Effector memory CD8-positive, alpha-beta T cell (primary cell): ENCODE measurements at places on chromosomes 4 and X.
A peak's percentile ranks its signal among the peaks of the same experiment; 100 is the strongest.

DNA sequence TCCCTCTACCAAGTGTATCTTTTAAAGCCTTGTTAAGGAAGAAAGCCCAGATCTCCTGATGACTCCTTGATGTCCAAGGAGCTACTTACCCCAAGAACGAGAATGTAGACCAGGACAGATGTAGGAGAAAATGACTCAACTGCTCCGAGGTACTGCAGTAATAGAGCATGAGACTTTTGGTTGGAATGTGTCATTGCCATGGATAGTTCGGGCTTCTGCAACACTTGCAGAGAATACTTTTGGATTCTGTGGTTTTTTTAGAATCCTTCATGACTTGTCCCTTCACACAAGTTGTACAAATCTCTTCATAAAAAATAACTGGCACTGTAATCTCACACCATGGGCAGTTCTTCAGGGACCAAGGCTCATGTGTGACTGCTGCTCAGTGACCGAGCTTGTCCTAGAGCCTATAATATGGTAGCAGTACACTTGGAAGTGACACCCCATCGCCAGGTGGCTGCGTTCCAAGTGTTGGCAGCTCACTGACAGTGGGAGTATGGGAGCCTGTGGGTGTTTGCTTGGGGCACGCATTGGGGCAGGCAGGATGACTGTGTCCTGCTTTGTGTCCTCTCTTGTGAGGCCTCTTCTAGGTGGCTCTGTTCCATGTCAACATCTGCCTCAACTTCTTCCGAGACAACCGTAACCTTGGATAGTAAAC is 87.9 kb upstream of the WDR1 start:
- no peak for DNase-seq

DNA sequence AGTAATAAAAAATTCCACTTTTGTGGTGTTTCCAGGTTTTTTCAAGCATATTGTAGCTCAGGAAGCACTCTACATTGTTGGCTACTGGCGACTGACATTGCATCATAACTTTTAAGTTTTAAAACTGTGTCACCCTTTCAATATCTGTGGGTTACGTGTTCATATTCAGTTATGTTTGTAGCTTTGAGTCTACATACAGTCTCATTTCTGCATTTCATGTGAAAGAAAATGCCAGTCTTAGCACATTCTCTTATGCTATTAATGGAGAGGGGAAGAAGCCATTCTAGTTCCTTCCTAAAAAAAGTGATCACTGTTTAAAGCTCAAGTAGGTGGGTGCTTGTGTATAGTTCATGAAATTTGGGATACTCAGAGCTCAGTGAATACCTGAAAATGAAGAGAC is 38.1 kb downstream of the DIAPH2 start:
- DNase-seq, result no peak

DNA sequence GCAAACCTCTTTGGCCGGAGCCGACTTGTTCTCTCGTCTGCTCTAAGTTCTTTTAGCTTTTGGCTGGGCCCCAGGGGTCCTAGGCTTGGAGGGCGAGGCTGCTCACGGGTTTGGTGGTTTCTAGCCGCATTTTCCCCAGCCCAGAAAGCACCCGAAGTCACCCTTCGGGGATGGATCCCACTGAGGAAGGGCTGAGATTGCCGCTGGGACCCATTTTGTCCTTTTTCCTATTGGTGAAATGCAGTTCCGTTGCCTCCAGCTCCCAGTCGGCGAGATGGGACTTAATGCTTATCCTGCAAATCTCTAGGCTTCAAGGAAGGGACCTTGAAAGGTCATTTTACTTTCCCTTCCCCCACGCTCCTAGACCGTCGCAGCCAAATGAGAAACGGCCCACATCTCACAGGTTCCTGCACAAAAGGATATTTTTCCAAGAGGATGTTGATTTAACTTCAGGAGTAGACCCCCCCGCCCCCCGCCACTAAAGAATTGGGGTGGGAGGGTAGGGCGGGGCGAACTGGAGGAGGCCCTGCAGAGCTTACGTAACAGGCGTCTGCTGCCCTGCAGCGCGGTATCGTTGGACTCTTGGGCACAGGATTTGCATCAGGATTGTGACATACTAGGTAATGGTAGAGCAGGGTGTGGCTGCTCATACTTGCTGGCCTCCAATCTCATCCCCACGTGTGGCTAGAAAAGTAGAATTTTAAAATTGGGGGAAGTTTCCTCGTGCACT is 564 bp downstream of the PGK1 start:
- no peak for DNase-seq

GRCh38 chr4:123841447-123842121 is 445.0 kb downstream of the SPRY1 start:
- DNase-seq, result no peak

DNA sequence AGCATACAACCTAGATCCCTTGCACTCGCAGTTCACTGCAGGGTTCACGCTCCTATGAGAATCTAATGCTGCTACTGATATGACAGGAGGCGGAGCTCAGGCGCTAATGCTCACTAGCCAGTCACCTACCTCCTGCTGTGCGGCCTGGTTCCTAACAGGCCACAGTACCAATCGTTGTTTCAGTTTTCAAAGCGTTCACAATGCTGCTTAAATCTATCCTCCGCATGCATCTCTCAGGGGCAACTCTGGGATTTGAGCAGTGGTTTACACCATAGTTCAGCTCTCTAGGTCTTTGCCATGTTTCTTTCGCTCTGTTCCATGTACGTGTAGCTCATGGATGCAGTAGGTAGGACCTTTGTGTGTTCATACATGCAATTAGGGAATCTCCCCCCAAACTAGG is 47.2 kb downstream of the CLOCK start:
- no peak for DNase-seq

GRCh38 chr4:170227928-170228327 is 138.2 kb upstream of the AADAT start:
- DNase-seq, result no peak

- DNase-seq, result no peak
These were observed 1133.5 kb downstream of the FAT4 start for GRCh38 chr4:126448086-126448845.

GRCh38 chrX:75746891-75747639 is 38.0 kb downstream of the MAGEE2 start:
- DNase-seq, result peak; percentile 4

GRCh38 chr4:119526786-119527550 is 101.6 kb downstream of the PDE5A start:
- DNase-seq, result no peak

GRCh38 chrX:109728173-109728535 is 4.9 kb downstream of the ACSL4 start:
- no peak for DNase-seq

- no peak for DNase-seq
These were observed 7.6 kb downstream of the KLF3 start for GRCh38 chr4:38671592-38671940.

GRCh38 chr4:40722576-40723161 is 27.1 kb upstream of the NSUN7 start:
- no peak for DNase-seq

- DNase-seq, result no peak
These were observed 2.2 kb downstream of the AKAP17A start for GRCh38 chrX:1593286-1594271.

DNA sequence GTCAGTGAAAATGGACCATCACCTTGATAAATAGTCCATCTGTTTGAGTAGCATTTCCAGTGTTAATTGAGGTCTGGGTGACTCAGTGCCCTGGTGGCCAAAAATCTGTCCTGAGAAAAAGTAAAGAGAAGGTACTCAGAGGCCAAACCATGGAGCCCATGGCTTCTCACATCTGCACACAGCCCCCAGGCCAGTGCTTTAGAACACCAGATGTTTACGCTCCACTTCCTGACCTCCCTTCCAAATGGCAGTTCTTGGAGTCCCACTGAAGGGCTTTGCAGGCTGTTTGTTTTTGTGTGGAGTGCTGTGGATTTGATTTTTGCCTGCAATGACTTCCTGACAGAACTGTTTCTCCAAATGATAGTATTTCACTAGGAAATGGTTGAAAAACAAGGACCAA is 60.2 kb upstream of the GPC4 start:
- no peak for DNase-seq

GRCh38 chr4:153223427-153223801 is 19.2 kb downstream of the TRIM2 start:
- DNase-seq, result no peak

DNA sequence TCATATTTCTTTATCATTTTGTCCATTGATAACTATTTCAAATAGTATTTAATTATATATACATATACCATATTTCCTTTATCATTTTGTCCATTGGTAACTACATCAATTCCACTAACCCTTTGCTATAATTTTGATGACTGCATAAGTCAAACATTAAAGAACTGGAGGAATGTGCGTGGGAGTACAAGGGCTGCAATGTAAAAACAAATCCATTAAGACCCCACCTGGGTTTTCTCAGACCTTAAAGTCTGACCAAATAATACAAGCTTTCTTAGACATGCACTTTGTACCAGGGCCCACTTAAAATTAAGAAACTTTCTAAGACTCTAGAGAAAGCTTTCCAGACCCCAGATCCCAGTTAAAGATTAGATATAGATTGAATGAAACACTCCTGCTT is 1622.4 kb upstream of the PCDH10 start:
- no peak for DNase-seq

GRCh38 chrX:32045149-32045548 is 973.3 kb upstream of the FTHL17 start:
- no peak for DNase-seq

GRCh38 chrX:8297766-8298165 is 126.7 kb upstream of the VCX2 start:
- DNase-seq, result no peak

DNA sequence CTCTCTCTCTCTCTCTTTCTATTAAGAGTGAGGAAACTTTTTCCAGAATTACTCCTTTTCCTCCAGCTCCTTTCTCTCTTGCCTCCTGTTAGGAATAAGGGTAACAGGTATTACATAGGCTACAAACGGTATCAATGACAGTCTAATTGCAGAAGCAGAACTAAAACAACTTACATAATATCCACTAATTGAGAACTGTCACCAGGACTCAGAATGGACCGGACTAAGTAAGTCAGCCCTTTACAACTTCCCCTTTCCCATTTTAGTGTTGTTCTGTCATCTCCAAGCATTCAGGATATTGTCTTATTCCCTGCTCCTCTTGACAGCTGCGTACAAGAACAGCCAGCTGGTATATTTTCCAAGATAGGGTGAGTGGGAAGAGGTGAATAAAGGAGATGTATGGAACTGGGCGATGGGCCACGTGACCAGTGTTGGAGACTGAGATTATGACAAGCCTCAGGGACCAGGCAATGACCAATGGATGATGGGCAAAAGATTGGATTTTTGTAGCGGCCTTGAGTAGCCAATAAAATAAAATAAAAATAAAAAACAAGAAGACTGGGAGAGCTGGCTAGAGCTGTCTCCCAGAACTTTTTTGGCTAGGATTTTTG is 2.3 kb upstream of the FNIP2 start:
- no peak for DNase-seq

DNA sequence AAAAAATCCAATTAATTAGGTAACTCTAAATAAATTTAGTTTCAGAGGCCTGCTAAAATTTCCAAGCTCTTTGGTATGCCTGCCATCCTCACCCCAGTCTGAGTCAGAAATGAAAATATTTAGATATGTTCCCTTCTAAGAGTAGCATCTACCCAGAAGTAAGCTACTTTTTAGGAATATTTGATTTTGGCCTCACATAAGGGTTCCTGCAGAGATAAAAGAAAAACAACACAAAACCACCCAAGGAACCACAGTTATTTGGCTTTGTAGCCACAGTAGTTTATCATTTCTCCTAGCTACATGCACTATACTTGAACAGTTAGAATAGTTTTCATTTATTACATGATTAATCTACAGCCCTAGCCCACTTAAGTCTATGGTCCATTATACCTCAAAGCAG is 192.6 kb upstream of the FAM241A start:
- no peak for DNase-seq

DNA sequence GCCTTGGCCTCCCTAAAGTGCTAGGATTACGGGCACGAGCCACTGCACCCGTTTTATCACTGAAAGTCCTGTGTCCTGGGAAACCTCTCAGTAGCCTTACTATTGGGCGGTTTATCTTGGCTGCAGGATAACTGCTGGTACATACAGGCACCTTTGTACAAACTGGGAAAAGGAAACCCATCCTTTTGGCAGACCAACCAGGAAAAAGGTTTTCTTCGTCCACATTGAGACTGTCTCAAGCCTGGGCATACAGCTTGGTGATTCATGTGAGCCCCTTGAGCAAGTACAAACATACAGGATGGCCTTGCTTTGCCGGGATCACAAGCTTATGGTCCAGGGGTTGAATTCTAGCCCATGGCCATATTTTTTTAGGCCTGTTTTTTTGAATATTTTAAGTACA is 32.8 kb downstream of the RWDD4 start:
- no peak for DNase-seq

DNA sequence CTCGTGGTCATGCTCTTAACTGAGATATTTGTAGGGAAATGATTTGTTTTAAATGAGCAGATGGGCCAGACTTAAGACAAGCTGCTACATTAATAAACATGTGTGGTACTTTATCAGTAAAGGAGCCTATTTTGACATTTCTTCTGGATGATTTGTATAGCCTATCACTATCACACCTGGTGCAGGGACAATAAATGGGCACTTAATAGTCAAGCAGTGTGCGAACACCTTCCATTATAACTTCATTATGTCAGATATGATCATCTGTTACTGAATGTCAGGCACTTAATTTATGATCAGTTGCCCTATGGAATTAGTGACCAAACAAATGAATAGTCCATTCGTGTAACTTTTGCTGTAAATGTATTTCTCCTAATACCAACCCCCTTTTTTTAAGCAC is 628.8 kb downstream of the ADGRL3 start:
- DNase-seq, result no peak

GRCh38 chr4:106930522-106930921 is 105.6 kb downstream of the DKK2 start:
- no peak for DNase-seq

GRCh38 chrX:1440506-1440905 is 12.2 kb downstream of the ASMTL start:
- no peak for DNase-seq

GRCh38 chr4:2832309-2832980 is 11.2 kb upstream of the ADD1 start:
- no peak for DNase-seq

DNA sequence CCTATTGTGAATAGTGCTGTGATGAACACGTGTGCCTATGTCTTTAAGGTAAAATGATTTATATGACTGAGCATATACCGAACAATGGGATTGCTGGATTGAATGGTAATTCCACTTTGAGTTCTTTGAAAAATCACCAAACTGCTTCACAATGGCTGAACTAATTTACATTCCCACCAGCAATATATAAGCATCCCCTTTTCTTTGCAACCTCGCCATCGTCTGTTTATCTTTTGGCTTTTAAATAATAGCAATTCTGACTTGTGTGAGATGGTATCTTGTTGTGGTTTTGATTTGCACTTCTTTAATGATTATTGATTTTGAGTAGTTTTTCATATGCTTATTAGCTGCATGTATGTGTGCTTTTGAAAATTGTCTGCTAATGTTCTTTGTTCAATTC is 31.8 kb upstream of the UGT2A1 start:
- DNase-seq, result no peak

- DNase-seq, result no peak
These were observed at the start of gene STBD1 for GRCh38 chr4:76305971-76306881. Gene STBD1, plus strand, starts transcription at chr4:76306733. Its CDS starts 37 bp downstream, at chr4:76306770.

DNA sequence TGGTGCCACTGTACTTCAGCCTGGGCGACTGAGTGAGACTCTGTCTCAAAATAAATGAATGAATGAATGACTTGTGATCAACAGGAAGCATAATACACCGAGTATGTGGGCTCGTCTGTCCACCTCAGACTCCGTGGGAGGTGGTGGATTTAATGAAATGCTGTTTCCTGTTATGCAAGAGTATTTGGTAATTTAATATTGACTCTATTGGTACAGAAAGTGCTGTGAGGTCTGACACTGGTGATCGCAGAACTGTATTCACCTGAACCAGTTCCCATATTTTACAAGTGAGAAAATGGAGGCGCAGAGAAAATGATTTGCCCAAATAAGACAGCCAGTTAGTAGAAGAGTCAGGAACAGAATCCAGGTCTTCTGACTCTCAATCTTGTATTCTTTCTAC is 423.3 kb downstream of the RAPGEF2 start:
- DNase-seq, result no peak
